ENCODE measurements at places on chromosomes 3 and 15.

- no peak for DNase-seq
These were observed 808.2 kb downstream of the SQOR start for GRCh38 chr15:46442901-46443590.

DNA sequence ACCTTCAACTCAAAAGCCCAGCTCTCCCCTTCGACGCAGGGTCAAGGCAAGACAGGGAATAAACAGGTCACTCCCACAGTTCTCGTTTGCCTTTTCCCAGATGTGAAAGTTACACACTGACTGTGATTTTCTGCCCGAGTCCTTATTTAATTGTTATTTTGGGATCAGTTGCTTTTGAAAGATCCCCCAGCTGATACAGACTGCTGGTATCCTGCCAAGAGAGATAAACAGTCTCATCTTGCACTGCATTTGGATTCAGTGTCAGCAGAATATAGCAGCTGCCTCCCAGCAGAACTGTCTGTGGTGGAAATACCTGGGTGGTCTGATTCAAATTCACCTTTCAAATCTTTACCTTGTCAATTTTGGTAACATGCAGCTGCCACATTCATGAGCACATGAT lies 56.0 kb upstream of the FAM3D start:
- DNase-seq, result no peak

DNA sequence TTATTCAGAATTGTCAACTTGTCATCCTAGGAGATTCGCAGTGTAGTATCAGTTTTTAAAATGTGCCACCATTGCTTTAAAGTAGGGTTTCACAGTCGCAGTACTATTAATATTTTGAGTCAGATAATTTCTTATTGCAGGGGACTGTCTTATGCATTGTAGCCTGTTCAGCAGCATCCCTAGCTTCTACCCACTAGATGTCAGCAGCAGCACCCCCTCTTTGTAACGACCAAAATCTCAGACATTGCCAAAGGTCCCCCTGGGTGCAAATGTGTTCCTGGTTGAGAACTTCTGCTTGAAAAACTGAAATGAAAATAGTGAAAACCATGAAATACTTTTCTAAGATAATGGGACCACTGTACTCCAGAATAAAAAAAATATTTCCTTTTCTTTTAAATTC lies 474.8 kb downstream of the CNTN3 start:
- DNase-seq, result no peak

DNA sequence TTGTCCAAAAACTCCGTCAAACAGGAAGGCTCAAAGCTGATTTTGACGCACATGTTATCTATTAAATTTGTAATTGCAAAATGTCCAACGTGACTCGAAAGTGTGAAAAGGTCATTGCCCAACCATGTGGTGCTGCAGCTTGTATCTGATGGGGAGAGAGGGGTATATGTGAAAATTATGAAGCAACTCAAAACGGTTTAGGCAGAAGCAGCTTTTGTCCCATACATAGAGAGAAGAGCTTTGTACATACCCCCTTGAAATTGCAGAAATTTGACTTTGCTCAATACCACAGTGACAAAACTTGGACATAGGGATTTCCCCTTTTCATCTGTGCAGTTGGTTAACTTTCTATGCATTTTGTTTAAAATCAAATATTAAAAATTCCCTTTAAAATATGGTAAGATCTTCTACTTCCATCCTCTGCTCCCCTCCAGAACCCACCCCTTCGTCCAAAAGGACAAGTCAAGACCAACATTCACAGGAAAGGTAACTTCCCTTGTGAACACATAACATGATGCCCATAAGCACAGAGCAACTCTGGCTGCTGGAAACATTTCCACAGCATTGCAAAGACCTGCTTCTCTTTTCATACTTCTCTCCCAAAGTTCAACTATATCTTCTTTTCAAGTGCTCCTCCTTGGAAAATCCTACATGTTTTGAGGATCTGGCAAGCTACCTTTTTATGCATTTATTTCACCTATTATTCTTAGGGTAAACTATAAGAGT lies 253.7 kb upstream of the THBS1 start:
- DNase-seq, result no peak

DNA sequence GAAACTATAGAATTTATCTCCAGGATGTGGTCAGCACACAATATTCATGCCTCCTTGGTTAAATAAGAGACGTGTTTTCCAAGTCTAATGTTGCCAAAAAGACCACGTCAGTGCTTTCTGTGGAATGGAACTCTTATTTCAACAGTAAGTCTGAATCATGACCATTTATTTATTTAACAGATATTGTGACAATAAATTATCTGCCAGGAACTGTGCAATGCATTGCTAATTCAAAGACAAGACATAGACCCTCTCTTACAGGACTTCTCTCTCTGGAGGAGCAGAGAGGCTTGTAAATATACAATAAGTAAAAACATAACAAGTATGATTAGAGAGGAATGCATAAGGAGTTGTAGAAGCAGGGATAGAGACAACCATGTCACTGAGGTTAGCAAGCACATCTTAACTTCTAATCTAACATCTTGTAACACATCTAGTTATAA lies 227.5 kb downstream of the DTWD1 start:
- DNase-seq, result no peak

- DNase-seq, result no peak
These were observed 89.0 kb downstream of the ATP1B3 start for GRCh38 chr3:141965471-141965870.

- no peak for DNase-seq
These were observed 110.7 kb upstream of the C2CD4B start for GRCh38 chr15:62275831-62276230.

DNA sequence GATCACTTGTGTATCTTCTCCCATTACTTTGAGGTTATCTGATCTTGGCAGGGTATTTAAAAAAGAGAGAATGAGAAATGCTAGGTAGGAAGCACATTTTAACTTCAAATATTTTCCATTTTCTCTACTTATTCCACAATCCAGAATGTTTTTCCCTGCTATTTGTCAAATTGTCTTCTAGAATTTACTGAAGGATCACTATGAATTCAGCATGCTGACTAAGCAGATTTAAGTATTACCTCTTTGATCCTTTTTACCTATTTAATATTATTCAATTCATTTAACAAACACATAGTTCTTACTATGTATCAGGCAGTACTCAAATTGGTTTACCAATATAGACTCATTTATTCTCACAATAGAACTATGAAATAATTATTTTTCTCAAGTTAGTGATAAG lies 463.4 kb upstream of the ARL6 start:
- DNase-seq, result no peak

- DNase-seq, result no peak
These were observed 18.6 kb downstream of the NEK4 start for GRCh38 chr3:52752045-52752660.

- DNase-seq, result no peak
These were observed 60.2 kb downstream of the FILIP1L start for GRCh38 chr3:100053951-100054620.

DNA sequence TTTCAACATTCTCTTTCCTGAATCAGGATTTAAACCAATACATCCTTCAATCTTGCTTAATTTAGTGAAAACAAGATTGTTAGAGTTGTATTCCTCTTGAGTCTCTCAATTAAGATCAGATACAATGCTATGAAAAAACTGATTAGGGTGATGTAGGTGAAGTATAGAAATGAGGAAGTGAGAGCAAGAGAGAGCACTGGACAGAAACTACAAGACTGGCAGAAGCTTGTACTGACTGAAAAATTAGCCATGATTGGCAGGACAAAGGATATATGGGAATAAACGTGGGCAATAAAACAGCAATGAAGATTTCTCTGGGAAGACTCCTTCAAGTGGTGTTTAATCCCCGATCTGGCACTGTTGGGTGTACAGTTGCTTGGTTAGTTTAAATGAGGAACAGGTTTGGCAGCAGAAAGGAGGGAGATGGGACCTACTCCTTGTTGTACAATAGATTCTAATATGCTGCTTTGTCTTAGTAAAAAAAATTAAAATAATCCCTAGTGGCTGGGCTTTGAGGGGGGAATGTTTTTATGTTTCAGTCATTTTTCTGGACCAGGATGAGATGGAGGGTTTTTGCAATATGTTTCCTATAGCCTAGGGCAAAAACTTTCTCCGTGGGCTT lies 252.7 kb downstream of the SLC9A9 start:
- no peak for DNase-seq

- DNase-seq, result no peak
These were observed 5.5 kb downstream of the ZNF35 start for GRCh38 chr3:44654039-44654438.

- DNase-seq, result peak; percentile 4
These were observed 259.2 kb upstream of the CCDC54 start for GRCh38 chr3:107117922-107118536.

- DNase-seq, result no peak
These were observed 10.8 kb downstream of the CMTM8 start for GRCh38 chr3:32249184-32249782.

- no peak for DNase-seq
These were observed 4.5 kb upstream of the AP2M1 start for GRCh38 chr3:184169896-184170875.

GRCh38 chr3:127790882-127791183 lies 31.5 kb downstream of the MGLL start:
- DNase-seq, result no peak

GRCh38 chr3:124876401-124876878 lies 10.7 kb downstream of the ITGB5 start:
- DNase-seq, result no peak

DNA sequence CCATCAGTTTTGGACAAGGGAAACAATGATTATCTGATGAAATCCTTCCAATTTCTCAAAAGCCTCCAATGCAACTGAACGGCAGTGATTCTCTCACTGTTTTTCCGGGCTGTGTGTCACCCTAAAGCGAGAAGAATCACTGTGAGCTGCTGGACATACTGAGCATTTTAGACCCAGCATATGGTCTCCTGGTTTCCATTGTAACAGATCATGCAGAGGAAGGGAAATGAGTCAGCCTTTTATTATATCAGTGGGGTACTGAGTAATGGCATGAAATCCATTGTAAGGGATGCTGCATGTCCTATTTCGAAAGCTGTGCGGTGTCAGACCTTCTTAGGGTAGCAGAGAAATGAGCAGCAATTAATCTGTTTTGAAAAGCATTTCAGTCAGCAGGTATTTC lies 287.1 kb downstream of the IL5RA start:
- DNase-seq, result no peak

DNA sequence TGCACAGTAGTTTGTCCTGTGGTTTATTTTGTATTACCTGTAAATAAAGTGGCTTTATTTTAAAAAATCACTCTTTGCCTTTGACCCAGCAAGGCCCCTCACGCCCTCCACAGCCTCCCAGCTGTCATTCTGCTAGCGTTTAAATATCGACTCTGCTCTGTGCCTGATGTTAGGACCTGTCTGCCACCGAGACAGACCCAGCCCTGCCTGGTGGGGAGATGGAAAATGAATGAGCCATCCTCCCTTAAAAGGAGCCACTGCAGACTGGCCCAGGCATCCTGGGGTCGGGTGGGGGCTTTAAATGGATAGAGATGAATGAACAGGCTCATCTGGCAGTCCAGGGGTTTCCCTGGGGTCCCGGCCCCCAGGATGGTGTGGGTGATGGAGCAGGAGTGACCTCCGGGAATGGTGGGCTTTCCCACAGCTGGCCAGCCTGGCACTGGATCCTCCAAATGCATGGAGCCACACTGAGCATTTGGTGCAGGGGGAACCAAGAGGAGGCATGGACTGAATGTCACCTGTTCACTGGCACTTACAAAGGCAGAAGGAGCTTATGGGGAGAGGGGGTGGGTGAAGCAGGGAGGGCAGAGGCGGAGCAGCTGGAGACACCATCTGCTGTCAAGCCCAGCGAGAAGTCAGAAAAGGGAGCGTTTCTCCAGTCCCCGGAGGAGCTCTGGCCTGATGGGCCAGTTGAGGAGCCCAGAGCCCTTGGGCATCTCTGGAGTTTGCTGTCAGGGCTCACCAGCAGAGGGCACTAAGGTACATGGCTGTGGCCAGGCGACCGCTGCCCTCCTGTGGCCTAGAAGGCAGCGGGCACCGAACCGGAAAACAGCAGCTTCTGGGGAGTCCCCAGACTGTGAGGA lies 11.9 kb downstream of the GRM2 start:
- peak; percentile 85 for DNase-seq

DNA sequence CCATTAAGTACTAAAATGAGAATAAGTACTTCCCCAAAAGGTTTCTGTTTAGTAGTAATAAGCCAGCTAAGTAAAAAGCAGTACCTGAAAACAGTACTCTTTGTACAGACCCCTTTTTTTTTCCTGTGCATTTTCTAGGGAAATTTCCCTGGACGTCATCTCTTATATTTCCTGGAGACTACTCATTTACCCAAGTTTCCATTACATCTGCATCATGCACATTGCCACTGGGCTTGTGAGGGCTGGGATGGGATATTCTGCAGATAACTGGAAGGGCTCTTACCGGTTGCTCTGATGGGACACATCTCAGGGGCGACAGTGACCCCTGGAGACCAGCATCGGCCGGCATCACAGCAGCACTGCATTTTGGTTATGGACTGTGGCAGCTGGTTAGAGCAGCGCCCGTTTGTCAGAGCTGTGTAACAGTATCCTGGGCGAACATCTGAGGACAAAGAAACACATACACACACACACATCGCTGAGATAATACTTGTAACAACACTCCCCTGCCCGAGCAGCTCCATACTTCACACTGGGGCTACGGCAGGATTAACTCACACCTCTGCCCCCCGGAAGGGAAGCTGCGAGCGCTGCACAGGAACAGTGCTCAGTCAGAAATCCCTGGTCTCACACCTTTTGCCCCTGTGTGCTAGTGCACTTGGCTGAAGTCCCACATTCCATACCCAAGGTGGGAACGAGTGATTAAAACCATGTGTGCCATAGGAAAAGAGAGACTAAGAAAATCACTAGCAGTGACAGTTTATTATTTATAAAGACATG lies 124.9 kb downstream of the FBN1 start:
- DNase-seq, result no peak

- no peak for DNase-seq
These were observed 22.1 kb downstream of the PLOD2 start for GRCh38 chr3:146138902-146139301.

GRCh38 chr3:38354588-38355330 lies 8.2 kb downstream of the XYLB start:
- no peak for DNase-seq

GRCh38 chr3:99516936-99517335 lies 121.5 kb upstream of the COL8A1 start:
- DNase-seq, result no peak

- DNase-seq, result no peak
These were observed 10.2 kb downstream of the ATP10A start for GRCh38 chr15:25852661-25853524.

DNA sequence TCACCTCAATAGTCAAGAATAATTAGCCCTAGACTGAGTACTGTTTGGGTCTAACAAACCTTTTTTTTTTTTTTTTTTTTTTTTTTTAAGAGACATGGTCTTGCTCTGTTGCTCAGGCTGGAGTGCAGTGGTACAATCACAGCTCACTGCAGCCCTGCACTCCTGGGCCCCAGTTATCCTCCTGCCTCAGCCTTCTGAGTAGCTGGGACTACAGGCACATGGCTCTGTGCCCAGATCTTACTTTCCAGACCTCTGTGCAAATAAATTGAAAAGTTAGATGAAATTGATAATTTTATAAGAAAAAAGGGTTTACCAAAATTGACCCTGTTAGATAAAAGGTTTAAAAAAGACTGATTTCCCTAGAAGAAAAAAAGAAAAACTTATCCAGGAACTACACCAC lies 79.0 kb downstream of the NR2E3 start:
- DNase-seq, result no peak

DNA sequence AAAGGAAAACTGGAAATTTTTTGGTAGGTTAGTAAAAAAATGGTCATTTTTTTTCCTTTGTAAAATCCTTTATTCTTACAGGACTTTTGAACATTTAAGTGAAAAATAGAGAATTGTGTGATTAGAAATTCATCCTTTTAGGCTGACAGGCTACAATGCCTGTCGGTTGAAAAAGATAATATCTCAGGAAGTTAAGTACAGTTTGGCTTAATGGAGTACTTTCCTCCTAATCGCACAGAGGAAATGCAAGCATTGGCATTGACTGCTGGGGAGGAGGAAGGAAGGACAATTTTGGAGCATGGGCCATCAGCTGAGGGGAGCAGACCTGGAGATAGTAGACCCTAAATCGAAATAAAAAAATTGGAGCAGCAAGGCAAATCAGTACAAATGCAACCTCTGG lies 135.1 kb upstream of the ICE2 start:
- no peak for DNase-seq
